Activated T-cell treated with anti-CD3 and anti-CD28 coated beads, Interleukin-2, amount 50 U/mL, for 72 hours (primary cell): ENCODE measurements at places on chromosomes 12 and 14.
A peak's percentile ranks its signal among the peaks of the same experiment; 100 is the strongest.

- H3K36me3 ChIP-seq = no peaks in the 10 kb centered on the region
- H3K4me3 ChIP-seq = no peak overlapping the region
- H3K4me1 ChIP-seq = no peaks in the 10 kb centered on the region
- DNase-seq = no peak
These were observed 13.5 kb upstream of the ZDHHC22 start for GRCh38 chr14:77155083-77155482.

GRCh38 chr12:107397890-107398500, 287.6 kb upstream of the PWP1 start:
- no peak overlapping the region for H3K4me3 ChIP-seq
- H3K36me3 ChIP-seq = no peaks in the 10 kb centered on the region
- H3K27ac ChIP-seq = no peak overlapping the region
- H3K4me1 ChIP-seq = peaks cover 66% of the 10 kb centered on the region

DNA sequence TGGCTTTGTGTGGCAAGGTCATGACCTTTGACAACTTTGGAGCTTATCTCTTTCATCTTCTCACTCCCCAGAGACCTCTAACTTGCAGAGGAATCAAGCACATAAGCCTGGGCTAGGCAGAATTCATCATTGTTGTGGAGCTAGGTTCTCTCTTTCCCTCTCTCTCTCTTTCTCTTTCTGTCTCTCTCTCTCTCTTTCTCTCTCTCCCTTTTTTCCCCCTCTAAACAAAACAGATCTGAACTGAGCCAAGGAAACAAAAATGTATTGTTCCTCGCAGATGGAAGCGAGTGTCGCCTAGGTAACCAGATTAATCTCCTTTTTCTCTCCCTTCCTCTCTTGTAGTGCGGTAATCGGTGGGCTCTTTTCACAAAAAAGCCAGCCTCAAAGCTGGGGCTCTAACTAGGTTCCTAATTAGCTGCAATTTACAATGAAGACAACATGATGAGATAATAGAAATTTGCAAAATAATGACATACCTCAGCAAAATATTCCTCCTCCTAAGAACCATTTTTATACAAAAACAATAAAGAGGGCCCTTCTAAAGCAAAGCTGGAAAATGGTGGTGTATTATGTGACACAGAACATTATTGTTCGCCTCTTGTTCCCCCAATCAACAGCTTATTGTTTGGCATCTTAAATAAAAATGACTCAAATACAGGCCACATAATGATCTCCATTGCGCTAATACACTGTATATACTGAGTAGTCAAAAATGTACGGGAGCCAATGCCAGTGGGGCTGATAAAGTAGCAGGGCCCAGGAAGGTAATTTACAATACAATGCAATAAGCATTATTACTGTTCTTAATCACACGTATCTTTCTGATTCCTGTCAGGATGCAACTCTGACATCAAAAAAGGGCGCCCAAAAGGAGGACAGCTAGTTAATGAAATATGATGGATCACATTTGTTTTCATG, 65.7 kb upstream of the SOX5 start:
- H3K27ac ChIP-seq = no peak overlapping the region
- DNase-seq = no peak
- H3K4me1 ChIP-seq = no peaks in the 10 kb centered on the region
- H3K36me3 ChIP-seq = no peaks in the 10 kb centered on the region

- no peaks in the 10 kb centered on the region for H3K27me3 ChIP-seq
- H3K27ac ChIP-seq = no peak overlapping the region
- no peaks in the 10 kb centered on the region for H3K36me3 ChIP-seq
- H3K4me3 ChIP-seq = no peak overlapping the region
- H3K4me1 ChIP-seq = no peaks in the 10 kb centered on the region
- no peak for DNase-seq
These were observed 53.6 kb downstream of the TEAD4 start for GRCh38 chr12:3012786-3013185.

GRCh38 chr14:35320472-35320871, 28.3 kb downstream of the PSMA6 start:
- no peak overlapping the region for H3K27ac ChIP-seq
- no peak for DNase-seq
- H3K4me3 ChIP-seq = no peak overlapping the region
- no peaks in the 10 kb centered on the region for H3K36me3 ChIP-seq
- H3K4me1 ChIP-seq = no peaks in the 10 kb centered on the region

DNA sequence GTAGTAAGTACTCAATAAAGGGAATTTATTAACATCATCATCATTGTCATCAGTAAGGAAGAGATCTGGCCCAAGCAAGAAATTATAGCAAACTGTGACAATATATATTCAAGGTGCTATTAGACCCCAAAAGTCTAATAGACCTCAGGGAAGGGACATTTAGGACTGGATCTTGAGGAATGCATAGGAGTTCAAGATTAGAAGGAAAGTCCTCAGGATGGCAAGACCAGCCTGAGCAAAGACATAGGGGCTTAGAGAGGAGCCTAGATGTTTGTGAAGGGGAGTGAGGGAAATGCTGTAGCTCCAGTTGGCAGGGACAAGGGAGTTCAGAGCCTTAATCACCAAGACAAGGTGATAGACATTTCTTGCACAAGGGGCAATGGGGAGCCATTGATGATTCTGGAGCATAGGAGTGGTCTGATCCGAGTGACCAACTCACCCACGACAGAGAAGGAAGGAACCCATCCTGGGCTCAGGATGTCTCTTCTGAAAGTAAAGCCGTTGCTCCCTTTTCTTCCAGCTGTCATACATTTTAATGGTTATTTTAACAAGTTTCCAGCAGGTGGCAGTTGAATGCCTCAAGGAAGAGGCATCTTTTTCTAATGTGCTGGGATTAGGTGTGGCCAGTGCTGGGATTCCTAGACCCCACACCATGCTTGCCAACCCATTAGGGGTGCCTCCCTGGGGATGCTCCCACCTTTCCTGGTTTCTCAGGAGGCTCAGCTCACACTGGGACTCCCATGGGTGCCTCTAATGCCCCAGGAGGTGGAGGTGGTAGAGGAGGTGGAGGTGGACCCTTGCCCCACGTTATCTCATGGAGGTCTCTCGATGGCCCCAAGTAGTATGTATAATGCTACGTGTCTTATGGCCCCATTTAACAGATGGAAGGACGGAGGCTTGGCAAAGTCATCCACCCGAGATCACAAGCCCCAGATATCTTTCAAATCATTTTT, 37.8 kb downstream of the PHETA1 start:
- H3K4me1 ChIP-seq = peaks cover 5% of the 10 kb centered on the region

DNA sequence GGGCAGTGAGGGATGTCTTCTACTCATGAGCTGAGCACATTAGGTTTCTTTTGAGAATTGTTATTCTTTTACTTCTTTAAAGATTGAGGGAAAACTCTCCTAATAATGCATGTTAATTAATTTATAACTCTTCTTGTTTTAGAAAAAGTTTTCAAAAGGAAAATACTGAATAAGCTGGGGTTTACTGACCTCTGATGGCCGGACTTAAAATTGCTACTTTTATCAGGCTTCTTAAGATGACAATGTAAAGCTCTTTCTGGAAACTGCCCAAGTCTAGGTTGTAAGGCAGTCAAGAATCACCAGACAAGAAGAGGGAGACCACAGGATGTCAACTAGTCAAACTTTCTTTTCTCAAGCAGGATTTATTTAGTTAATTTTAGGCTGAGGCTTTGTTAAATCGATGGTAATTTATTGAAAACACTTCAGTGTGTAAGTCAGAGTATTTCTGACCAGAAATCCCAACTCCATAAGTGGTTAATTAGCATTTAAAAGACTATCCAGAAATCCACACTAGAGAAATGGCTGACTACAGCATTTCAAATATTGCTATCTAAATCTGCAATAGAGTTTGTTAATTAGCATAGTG, 82.1 kb downstream of the AVPR1A start:
- H3K36me3 ChIP-seq = no peaks in the 10 kb centered on the region
- H3K4me1 ChIP-seq = no peaks in the 10 kb centered on the region
- H3K4me3 ChIP-seq = no peak overlapping the region
- H3K27ac ChIP-seq = no peak overlapping the region
- peaks cover 12% of the 10 kb centered on the region for H3K27me3 ChIP-seq
- DNase-seq = no peak

- peaks cover 29% of the 10 kb centered on the region for H3K27me3 ChIP-seq
- H3K27ac ChIP-seq = no peak overlapping the region
- H3K36me3 ChIP-seq = no peaks in the 10 kb centered on the region
- H3K4me1 ChIP-seq = peaks cover 6% of the 10 kb centered on the region
- no peak overlapping the region for H3K4me3 ChIP-seq
These were observed 9.3 kb upstream of the NID2 start for GRCh38 chr14:52078095-52078531.

- H3K4me1 ChIP-seq = peaks cover 5% of the 10 kb centered on the region
- H3K36me3 ChIP-seq = no peaks in the 10 kb centered on the region
- no peak overlapping the region for H3K4me3 ChIP-seq
- no peak for DNase-seq
These were observed 11.1 kb upstream of the LGALS3 start for GRCh38 chr14:55117803-55118441.

DNA sequence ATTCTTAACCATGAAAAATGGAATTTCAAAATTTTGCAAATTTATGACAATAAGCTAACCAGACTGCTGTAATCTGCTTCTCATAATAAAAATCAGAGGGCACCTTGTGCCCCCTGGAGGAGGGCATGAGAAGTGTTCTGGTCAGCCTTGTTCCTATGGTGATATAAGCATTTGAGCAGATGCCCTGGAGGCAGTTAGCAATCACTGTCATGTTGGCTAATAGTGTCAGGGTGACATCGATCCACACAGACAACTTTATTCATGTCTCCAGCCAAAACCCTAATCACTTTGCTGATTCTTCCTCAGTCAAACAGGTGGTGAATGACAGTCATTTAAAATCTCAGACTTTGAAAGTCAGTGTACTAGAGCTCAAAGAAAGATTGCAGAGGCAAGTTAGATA, 943.0 kb downstream of the GALC start:
- peak; percentile 3 for DNase-seq
- no peaks in the 10 kb centered on the region for H3K4me1 ChIP-seq
- H3K27me3 ChIP-seq = no peaks in the 10 kb centered on the region
- H3K36me3 ChIP-seq = no peaks in the 10 kb centered on the region
- H3K4me3 ChIP-seq = no peak overlapping the region
- no peak overlapping the region for H3K27ac ChIP-seq
